ENCODE measurements at places on chromosomes 7 and 10. TPM values are rescaled to one million over a fixed set of nuclear protein-coding genes. Genes with fewer than 3 reads are reported as not detected.
A peak's percentile ranks its signal among the peaks of the same experiment; 100 is the strongest.

GRCh38 chr10:77842652-77843212 is 83.8 kb downstream of the DLG5 start:
- ATAC-seq: peak; percentile 47

- ATAC-seq: peak; percentile 21
Measured at GRCh38 chr10:33559105-33559504, 224.6 kb upstream of the NRP1 start.

DNA sequence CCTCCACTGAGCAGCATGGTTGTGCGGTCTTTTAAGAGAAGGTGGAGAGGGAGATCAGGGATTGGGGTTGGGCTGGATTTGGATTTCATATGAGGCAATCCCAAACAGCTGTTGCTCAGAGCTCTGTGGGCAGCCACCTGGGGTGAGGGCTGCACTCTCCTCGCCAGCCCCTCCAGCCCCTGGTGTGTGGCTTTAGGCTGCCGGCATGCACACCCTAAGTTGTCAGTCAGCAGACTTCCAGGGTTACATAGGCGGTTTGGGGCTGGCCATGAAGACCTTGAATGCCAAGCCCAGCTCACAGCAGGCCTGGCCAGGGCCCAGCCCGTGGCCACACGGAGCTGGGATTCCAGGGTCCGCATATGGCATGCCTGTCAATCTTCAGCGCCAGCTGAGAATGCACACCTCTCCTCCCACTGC is 54.8 kb downstream of the ZMIZ1 start:
- ATAC-seq: no peak

FAM170B gene
- not detected for total RNA-seq

DNA sequence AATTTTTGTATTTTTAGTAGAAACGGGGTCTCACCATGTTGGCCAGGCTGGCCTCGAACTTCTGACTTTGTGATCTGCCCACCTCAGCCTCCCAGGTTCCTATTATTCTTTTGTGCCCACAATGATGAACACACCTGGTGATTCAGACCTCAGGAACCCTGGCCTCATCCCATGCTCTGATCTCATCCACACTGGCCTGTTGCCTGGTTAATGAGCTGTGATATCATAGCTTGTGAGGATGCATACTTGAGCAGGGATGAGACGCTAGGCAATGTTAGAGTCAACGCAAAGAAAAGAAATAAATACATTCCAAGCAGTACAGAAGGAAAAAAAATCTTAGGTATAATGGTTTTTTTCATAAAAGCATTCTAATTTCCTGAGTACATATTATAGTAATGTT is 82.4 kb upstream of the RNF32 start:
- no peak for ATAC-seq

Data from activated T-helper 17 cell treated with anti-CD3 and anti-CD28 coated beads, Interleukin-2, amount 50 U/mL, for 72 hours (primary cell).